ENCODE measurements at places on chromosomes 12 and 14.
A peak's percentile ranks its signal among the peaks of the same experiment; 100 is the strongest.

GRCh38 chr14:70972107-70972976, 65.1 kb downstream of the PCNX1 start:
- DNase-seq: peak; percentile 26

- DNase-seq: no peak
These were observed 259.3 kb downstream of the BCL11B start for GRCh38 chr14:99012703-99013102.

- DNase-seq: no peak
These were observed 29.6 kb upstream of the RASSF3 start for GRCh38 chr12:64580681-64581080.

DNA sequence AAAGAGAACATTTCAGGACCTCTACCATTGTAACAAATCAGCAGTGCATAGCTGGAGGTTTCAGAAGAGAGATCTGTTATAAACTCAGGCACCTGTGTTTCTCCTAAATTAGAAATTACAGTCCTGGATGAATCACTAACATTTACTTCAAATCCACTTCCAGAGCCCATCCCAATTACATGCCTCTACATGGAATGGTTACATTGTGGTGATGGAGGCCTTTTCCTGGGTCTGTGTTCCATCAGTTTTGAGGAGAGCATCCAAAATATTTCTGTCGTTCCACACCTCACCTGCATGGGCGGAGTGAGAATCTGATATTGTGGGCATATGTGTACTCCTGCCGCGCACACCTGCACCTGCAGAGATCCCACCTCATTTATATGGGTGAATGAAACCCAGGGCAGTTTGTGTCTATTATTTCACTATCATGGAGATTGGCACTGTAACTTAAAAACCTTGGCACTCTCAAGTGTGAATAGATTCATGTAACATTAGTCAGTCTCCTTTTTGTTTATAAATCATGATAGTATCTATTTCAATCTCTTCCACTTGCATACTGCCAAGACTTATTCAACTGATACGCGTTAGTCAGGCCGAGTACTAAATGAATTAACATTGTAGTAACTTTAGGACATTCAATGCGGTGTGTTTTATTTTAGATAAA, 215.1 kb upstream of the FAR2 start:
- DNase-seq: no peak

- no peak for DNase-seq
These were observed 884.3 kb downstream of the GALC start for GRCh38 chr14:87108726-87109125.

- no peak for DNase-seq
These were observed 38.9 kb downstream of the SFSWAP start for GRCh38 chr12:131749618-131750315.

DNA sequence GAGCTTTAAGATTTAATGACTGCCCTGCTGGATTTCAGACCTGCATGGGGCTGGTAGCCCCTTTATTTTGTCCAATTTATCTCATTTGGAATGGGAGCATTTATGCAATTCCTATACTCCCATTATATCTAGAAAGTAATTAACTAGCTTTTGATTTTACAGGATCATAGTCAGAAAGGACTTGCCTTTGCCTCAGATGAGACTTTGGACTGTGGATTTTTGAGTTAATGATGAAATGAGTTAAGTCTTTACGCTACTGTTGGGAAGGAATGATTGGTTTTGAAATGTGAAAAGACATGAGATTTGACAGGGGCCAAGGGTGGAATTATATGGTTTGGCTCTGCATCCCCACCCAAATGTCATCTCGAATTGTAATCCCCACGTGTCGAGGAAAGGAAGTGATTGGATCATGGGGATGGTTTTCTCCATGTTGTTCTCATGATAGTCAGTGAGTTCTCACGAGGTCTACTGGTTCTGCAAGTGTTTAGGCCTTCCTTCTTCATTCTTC, 213.1 kb upstream of the DCN start:
- no peak for DNase-seq

GRCh38 chr12:117076410-117077372, 22.5 kb downstream of the TESC start:
- no peak for DNase-seq

DNA sequence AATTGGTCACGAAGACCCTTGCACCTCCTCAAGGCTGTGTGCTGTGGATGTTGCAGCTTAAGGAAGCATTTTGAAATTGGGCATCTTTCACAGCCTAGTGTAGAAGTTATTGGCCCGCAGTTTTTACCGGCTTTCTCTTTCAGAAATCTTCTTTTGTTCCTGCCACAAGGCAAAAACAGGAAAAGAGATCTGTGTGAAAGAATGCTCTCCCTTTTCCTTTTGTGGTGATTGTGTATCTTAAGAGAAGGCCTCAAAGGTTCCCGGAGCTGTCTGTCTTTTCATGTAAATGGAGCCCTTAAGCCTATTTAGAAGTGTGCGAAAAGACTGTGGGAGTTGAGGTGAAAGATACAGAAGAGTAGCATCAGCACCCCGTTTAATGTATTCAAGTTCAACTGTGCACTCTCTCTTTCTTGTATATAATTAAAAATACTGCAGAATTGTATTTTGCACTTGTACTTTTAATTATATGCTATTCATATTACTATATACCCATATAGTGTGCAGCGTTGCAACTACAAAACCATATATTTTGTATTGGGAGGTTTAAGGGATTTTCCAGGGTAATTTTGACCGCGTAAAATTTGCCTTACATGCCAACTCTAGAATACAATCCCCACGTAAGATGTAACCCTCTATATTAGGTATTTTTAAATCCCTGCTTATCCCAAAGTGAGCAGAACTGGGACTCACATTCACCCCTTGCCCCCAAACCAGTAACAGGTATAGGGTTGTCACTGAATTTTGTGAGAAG, 441.7 kb downstream of the RAD51B start:
- DNase-seq: no peak

DNA sequence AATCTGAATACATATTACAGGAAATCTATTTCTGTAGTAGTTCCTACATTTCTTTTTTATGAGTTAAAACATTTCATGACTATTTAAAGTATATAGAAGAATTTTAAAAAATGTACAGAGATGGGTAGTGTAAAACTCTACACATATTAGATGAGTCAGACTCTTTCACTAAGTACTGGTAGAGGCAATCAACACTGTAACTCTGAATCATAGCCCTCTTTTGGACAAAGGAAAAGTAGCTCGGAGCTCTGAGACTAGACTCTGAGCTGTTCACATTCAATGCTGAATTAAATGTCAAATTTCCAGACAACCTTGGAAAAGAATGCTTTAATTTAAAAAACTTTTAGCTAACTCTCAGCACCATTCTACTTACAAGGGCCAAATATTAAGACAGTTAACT, 3.4 kb downstream of the PTCSC3 start:
- no peak for DNase-seq

DNA sequence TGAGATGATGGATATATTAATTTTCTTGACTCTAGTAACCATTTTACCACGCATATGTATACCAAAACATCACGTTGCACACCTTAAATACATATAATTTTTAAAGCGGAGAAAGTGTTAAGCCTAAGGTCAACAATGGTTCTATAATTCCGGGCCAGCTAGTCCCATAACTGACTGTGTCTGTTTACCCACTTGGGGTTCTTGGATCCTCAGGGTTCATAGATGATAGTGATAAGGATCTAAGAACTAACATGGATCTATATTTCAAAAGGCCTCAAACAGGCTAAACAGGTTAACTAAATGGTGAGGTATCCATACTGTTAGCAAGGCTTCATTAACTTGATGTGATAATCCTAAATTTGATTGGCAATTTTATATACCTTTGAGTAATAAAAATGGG, 9.8 kb downstream of the SLC38A1 start:
- DNase-seq: no peak

DNA sequence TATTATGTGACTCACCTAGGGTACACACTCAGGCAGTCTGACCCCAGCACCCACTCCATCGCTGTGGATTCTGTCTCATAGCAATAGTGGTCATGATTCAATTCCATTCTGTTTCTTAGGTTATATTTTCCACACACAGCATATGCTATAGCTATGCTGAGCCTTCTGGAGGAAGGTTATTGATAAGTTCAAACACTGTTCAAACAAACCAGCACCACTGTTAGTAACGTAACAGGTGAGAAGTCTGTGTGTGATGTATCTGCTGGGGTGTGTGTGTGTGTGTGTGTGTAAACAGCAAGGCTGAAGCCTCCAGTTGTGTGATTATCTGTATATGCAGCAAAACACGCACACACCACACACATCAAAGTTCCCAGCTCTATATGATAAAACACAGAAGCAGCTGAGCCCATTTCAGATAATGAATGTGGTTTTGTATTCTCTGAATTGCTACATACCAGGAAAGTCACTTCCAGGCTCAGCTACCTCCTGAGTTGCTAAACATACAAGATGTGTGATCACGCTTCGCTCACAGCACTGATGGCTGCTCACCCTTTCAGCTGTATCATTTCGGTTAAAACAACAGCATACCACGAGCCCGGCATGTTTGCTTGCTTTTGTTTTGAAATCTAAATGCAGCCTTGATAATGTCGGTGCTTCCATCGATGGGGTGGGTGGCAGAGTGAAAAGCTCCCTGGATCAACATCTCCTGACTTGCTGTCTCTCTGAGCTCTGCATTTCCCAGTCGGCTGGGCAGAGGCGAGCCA, 6.8 kb upstream of the SYNE3 start:
- DNase-seq: no peak

GRCh38 chr14:103199124-103199523, 75.9 kb downstream of the TNFAIP2 start:
- DNase-seq: peak; percentile 62

GRCh38 chr12:131333136-131333535, 377.8 kb upstream of the SFSWAP start:
- DNase-seq: no peak

GRCh38 chr12:113075137-113075683, 18.7 kb downstream of the DTX1 start:
- no peak for DNase-seq

- no peak for DNase-seq
These were observed 49.2 kb upstream of the SLC38A1 start for GRCh38 chr12:46318037-46318436.

- no peak for DNase-seq
These were observed 113.9 kb downstream of the AEBP2 start for GRCh38 chr12:19553175-19553574.

DNA sequence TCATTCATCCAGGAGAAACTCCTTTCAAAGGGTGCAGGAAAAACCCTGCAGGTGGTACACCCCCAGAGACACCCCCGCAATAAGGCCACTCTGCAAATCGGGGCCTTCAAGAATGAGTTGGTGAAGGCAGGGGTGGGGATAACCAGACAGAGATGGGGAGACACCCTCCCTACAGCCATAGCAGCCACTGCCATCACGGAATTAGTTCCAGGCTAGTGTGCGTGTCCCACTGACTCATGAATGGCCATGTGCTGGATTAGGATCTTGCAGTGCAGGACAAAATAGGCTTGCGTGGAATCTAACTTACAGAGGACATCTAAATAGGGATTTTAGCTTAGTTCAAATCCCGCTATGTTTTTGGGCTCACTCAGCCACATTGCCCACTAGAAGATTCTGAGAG, 37.8 kb downstream of the SPRING1 start:
- no peak for DNase-seq

DNA sequence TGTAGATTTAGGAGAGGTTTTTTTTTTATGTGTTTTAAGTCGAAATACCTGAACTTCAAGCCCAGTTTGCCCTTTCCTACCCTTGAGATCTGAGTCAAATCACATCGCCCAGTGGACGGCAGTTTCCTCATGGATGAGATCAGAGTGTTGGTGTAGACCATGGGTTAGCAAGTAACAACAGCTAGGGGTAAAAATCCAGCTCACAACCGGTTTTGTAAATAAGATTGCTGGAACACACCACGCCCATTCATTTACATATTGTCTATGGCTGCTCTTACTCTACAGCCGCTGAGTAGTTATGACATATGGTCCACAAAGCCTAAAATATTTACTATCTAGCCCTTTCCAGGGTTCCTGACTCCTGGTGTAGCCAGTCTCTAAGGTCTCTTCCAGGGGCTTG, 158.5 kb upstream of the PLEKHG7 start:
- no peak for DNase-seq

GRCh38 chr14:23443411-23443812, 8.0 kb upstream of the MYH7 start:
- no peak for DNase-seq

DNA sequence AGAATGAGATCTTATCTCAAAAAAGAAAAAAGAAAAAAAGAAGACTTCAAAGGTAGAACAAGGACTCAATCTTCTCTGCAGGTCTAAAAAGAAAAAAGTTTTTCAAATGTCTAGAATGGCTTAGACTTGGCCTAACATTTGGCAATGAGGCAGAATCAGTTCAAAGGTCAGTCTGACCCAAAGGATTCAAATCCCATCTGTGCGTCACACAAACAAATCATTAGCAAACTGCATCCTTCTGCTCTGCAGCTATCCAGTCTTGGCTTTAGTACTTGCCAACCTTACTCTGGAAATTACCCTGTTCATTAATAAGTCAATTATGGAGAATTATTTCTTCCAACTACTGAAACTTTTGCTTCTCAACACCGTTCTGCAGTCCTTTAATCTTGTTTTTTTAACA, 3.1 kb downstream of the YAF2 start:
- no peak for DNase-seq

GRCh38 chr14:105287249-105288102, 13.3 kb downstream of the BRF1 start:
- no peak for DNase-seq

- DNase-seq: peak; percentile 21
These were observed 18.6 kb upstream of the PRKAB1 start for GRCh38 chr12:119649202-119649808.

DNA sequence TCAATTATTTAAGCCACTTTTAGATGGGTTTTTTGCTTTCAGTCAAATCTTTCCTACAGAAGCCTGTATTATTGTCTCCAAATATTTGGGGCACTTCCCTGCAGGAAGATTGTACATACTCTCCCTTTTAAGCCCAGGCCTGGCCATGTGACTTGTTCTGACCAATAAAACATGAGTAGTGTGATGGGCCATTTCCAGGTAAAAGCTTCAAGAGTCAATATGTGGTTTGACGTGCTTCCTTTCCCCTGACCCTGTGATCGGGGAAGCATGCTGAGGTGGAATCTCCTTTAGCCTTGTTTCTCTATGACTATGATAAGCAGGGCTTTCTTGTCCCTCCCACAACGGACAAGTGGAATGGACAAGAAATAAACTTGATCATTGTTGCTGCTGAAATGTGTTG, 14.2 kb upstream of the NIN start:
- DNase-seq: no peak

GRCh38 chr14:25120261-25120660, 70.3 kb upstream of the STXBP6 start:
- no peak for DNase-seq

DNA sequence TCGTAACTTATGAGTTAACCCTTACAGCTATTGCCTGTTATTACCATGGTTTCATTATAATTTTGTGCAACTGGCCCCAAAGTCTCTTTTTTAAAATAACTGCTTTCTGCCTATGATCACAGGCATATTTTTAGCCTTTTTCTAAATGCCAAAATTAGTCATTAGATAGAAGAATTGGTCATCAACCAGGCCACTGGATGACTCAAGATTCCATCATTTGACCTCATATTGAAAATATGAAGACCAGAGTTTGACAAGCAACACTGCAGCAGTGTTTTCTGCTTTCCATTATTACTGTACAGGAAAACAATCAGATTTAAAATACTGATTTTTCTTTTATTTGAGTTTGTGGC, 54.7 kb upstream of the OTOGL start:
- DNase-seq: peak; percentile 41
